ENCODE measurements at places on chromosomes 3 and 15. TPM values are rescaled to one million over a fixed set of nuclear protein-coding genes. Genes with fewer than 3 reads are reported as not detected.

Gene LRRC49
- total RNA-seq: 6.1 TPM

Gene TMEM108
- total RNA-seq: 4.4 TPM

Gene SLC28A1
- not detected for total RNA-seq

Gene SPINK8
- total RNA-seq: not detected

Gene TICRR
- total RNA-seq: not detected

Gene RAF1
- 117 TPM for total RNA-seq

Gene WDR93
- not detected for total RNA-seq

Gene MORC1
- total RNA-seq: not detected

Gene PRC1
- total RNA-seq: 6.5 TPM
